Esophagus mucosa (tissue), 1 donor: ENCODE measurements at places on chromosomes 5 and 9. TPM values are rescaled to one million over a fixed set of nuclear protein-coding genes. Genes with fewer than 3 reads are reported as not detected.

NUTM2G gene
- not detected for total RNA-seq

GFI1B gene
- not detected for total RNA-seq

PCDH1 gene
- 62.7 TPM for total RNA-seq

GRCh38 chr5:132227235-132227484 lies 493 bp downstream of the P4HA2 start:
- ATAC-seq, result no peak

- ATAC-seq, result no peak
These were observed 24.0 kb downstream of the COL15A1 start for GRCh38 chr9:98967680-98968079.

DNA sequence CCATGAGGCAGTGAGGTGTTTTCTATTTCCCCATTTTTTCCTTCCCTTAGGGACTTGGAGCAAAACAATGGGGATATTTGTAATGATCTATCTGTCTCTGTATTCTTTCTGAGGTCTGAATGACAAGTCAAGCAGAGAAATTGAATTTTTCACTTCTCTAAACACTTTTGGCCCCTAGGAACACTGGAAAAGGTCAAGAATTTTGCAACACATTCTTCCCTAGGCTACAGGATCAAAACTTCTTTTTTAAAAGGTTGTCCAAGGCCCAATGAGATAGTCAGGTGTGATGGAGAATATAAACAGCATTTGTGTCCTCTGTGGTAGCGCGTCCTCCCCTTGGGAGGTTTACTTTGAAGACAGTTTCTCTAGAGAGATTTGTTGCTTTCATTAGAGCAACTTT lies 620.5 kb downstream of the TLR4 start:
- ATAC-seq, result no peak

- ATAC-seq, result no peak
These were observed 574.2 kb downstream of the RAB3C start for GRCh38 chr5:59157068-59157467.

GRCh38 chr9:90307167-90307833 lies 335.3 kb downstream of the DIRAS2 start:
- ATAC-seq, result no peak

DNA sequence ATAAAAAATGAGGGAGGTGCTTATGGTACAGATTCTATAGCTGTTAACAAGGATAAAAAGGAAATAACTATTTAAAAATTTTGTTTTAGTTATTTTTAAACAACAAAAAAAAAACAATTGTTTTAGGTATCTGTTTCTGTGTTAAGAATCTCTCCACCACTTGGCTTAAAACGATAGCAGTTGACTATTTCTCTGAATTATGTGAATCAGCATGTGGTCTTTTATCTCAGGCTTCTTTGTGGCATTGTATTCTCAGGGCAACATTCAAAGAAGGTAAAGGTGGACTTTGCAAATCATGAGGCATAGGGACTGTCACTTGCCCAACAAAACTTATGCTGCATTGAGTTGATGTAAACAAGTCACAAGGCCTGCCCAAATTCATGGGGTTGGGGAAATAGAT lies 55.2 kb downstream of the ERBIN start:
- ATAC-seq, result no peak

DNA sequence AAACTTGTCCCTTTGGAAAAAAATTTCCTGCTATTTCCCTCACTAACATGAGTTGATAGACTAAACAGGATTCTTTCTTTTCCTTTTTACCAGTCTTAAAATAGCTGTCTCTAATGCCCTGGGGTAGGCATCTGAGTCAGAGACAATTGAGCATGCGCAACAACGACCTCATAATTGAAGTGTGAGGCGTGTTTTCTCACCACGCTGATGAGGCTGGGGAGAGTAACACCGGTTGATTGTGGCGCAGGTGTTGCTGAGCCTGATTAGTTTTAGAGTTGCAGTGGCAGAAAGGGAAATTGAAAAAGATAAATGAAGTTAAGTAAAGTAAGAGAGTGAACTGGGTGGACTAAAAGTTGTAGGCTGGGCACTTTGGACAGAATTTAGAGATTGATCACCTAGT lies 213.7 kb downstream of the TLR4 start:
- no peak for ATAC-seq

DNA sequence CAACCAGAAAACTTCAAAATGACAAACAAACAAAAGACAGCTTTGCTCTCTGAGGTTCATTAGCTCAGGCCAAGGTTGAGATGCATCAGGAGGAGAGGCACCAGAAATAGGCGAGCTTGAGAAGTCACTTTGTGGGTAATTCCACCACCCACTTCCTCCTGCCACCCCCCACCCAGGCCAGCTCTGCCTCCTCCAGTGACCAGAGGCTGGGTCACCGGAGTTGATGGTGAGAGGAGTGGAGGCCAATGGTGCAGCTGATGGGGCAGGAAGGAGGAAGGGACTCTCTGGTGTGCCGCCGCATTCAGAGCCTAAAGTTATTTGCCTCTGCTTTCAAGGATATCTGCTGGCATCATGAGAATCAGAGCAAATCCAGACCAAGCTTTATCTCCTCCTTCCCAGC lies 73.8 kb upstream of the ASTN2 start:
- no peak for ATAC-seq

DNA sequence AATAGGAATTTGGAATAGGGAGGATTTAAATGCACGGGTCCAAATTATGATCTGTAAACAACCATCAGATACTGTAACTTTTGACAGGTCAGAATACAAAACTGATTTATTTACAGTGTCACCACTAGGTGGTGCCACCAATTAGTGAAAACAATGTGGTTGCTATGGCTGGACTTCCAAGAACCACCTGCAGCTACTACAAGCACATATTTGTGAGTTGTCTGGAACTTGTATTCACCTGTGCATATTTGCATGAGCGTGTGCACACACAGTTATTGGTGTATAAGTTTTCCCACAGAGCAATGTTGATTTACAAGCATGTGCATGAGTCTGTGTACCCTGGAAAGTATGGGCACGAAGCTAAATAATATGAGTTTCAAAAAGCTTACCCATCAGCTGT lies 3.0 kb upstream of the HRCT1 start:
- ATAC-seq, result peak; percentile 53

DNA sequence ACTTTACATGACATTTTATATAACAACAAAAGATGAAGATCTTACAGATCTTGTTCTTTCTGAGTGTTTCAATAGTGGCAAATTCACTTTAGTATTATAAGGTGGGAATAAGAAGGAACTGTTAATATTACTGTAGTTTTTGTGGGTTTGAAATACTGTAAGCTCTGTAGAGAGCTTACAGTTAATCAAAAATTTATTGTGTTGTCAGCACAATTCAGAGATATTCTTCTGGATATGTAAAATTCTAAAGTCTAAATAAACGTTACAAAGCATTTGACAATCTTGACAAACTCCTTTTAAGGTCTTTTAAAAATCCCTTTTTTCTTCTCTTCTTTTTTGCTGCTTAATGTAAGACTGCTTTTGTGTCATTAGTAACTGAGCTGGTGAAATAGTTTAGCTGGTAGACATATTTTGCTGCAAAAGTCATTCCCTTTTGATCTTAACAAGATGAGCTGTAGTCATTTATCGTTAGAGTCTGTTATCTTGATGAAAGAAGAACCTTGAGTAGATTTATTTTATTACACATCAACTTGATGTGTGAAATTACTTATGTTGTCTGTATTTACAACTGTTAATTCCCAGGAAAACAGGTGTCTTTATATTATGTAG lies 186.0 kb downstream of the WDR70 start:
- no peak for ATAC-seq

- no peak for ATAC-seq
These were observed 314.7 kb downstream of the MLLT3 start for GRCh38 chr9:20307621-20308020.

- ATAC-seq, result no peak
These were observed 4.9 kb upstream of the PGGT1B start for GRCh38 chr5:115267617-115268016.

- no peak for ATAC-seq
These were observed 291.6 kb downstream of the MLLT3 start for GRCh38 chr9:20330688-20331087.

GRCh38 chr5:128870923-128871322 lies 94.4 kb upstream of the SLC27A6 start:
- ATAC-seq, result no peak

GRCh38 chr9:3646226-3646625 lies 120.4 kb upstream of the RFX3 start:
- ATAC-seq, result no peak
